ENCODE measurements at places on chromosomes 1 and 21. TPM values are rescaled to one million over a fixed set of nuclear protein-coding genes. Genes with fewer than 3 reads are reported as not detected.

The SLC16A4 gene
- total RNA-seq: 1.0 TPM

DNA sequence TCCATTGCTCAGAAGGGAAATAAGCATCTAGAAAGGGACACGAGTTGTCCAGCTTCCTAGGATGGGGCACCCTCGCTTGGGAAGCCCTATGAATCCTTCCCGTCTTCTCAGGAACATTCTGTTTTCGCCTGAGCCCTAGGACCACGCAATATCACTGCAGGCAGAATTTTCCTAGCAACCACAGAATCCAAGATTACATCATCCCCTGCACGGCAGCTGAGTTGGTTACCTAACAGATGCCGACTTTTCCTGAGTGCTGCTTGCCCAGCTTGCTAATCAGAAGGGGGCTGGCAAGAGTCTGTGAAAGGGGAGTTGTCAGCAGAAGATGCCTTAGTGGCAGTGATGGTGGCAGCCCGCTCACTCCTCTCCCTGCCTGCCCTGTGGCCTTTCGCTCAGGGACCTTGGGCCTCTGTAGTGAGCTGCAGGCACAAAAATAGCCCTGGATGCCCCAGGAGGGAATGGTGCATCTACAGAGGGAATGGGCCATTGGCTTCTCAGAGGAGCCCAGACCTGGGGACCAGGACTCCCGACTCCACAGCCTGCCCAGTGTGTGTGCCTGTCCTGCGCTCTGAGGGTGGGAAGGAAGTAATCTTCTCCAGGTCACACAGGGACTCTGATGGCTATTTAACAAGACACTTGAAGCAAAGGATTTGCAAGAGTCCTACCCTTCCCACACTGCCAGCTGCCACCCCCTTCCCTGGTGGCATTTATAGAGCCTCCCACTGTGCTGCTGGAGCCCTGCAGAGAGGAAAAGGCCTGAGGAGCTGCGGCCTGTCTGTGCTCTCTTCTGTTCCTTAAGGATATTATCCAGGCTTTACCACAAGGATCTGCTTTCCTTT is 28.9 kb upstream of the CLSTN1 start:
- H3K36me3 ChIP-seq: no peaks in the 10 kb centered on the region
- no peak for DNase-seq
- no peak overlapping the region for H3K4me3 ChIP-seq
- H3K27ac ChIP-seq: no peak overlapping the region
- H3K27me3 ChIP-seq: no peaks in the 10 kb centered on the region

DNA sequence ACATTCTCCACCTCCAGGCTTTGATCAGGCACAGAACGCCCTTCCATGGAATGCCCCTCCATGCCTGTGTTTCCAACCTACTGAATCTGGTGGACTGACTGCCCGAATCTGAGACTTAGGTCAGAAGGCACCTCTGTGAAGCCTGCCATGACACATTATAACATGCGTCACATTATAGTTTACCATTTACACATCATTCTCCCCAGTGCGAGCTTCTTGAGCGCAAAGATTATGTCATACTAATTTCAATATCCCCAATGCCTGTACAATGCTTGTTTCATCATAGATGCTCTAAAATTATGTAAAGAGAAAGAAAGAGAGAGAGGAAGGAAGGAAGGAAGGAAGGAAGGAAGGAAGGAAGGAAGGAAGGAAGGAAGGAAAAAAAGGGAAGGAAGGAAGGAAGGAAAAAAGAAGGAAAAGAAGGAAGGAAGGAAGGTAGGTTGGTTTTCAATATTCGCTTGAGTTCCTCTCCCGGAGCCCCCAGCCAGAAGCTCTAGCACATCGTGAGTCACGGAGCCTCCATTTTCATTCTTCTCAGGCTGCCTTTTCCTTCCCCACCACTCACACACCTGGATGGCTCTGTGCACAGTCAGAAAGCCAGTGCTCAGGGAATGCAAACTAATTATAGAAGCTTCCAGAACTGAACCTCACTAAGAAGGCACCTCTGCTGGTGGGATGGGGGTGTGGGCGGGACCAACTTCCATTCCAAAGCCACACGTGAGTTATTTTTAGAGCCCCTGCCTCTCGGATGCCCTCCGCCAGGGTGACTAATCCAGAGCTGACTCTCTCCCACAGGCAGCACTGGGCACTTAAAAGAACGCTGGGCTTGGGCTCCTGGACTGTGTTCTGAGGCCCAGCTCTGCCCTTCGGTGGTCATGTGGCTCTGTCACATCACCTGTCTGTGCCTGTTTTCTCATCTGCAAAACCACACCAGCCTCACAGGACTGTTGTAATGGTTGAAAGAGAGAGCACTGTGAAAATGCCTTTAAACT is 27.4 kb downstream of the LAMB3 start:
- H3K36me3 ChIP-seq: no peaks in the 10 kb centered on the region
- H3K4me3 ChIP-seq: peak overlapping the region; percentile 50
- DNase-seq: peak; percentile 64

- no peaks in the 10 kb centered on the region for H3K4me1 ChIP-seq
Measured at GRCh38 chr1:160534823-160535605, 12.0 kb upstream of the SLAMF6 start.
